ENCODE measurements at places on chromosomes 2 and 18.

DNA sequence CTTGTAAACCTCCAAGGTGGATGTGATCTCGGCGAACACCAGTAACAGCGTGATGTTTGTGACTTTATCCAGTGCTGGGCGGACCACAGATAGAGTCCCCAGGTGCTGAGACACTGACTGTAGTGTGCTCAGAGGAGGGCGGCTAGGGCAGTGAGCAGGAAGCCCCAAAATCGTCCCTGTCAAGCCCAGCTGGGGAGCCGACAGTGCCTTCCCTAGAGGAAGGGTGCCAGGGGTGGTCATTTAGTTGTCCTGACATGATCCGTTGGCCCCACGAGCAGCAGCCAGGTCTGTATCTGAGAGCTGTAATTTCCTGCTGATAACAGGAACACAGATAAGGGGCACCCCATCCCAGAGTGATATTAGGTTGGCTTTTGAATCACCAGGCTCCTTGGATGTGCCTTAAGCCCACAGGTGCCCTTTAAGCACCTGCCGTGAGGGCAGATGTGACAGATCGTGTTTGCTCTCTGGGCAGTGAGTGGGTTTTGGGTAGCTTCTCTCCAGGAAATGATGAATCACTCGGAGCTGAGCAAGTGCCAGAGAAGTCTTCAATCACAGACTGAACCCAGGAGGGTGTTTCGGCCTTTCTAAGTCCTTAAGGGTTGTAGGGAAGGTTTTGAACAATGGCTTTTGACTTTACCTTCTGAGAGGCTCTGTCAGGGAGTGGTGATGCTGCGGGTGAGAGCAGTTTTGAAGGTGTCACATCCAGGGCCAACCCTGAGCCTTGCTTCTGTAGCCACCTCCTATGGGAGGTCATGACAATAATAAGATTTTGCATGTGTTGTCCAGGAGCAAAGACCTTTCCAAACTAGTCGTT, 7.7 kb downstream of the LPIN1 start:
- peak; percentile 87 for DNase-seq

DNA sequence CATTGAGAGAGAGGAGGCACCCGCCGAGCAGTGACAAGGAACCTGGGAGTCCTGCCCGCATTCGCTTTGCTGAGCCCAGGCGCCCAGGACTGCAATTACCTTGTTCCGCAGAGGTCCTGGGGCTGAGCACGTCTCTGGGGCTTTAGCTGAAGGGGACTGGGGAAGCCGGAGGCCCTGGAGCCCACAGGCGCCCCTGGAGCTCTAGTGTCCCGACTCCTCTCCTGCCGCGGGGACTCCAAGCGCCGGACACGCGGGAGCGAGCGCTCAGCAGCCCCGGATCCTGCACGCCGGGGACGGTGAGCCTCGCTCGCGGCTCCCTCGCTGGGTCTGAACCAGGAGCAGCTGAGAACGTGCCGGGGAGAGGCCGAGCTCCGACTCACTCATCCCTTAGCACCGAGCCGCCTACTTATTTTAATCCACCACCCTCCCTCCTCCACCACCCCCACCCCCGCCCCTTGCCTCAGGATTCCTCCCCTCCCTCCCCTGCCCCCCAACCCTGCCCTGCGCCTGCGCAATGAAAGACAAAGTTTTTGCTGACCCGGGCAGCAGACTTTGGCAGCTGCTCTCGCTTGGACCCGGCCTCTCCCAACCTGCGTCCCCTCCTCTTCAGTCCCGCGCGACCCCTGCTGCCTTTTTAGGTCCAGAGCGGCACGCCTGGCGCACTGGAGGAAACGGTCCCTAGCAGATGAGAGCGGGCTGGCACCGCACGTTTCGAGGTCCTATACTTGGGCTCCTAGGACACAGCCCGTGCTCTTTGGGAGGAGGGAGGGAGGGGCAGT, at the start of gene OSR1:
Gene OSR1, minus strand, starts transcription at position 382 of the 779 bp plus-strand sequence. CDS start 4,818 bp downstream, outside the sequence.
- DNase-seq: no peak

- DNase-seq: no peak
Observed at GRCh38 chr2:216354306-216354705, 18.0 kb downstream of the MARCHF4 start.

GRCh38 chr2:56008661-56009431, 85.3 kb upstream of the EFEMP1 start:
- DNase-seq: no peak

DNA sequence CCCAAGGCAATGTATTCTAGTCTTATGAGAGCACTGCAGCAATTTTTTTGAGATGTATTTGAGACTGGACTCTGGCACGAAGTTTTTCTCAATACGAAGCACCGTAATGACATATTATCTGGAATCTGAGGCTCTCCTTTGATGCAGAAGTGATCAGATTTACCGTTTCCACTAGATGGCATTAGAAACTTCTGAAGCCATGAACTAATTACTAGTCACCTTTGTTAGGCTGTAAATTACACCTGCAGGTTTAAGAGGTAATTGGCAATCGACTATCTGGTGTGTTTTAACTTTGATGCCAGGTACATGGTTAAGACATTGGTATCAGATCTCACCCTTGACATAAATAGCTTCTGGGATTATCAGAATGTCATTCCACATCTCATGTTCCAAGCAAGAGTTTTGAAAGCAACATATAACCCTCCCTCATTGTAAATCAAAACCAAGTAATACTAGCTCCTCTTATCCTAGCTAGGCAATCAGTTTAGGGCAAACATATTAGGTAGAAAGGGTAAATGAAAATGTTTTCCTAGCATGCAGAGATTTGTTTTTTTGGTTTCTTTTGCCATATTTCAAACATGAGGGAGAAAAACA, 254.6 kb upstream of the SPRED2 start:
- no peak for DNase-seq

- DNase-seq: peak; percentile 51
Observed at GRCh38 chr2:54047091-54047490, 68.3 kb upstream of the ACYP2 start.

DNA sequence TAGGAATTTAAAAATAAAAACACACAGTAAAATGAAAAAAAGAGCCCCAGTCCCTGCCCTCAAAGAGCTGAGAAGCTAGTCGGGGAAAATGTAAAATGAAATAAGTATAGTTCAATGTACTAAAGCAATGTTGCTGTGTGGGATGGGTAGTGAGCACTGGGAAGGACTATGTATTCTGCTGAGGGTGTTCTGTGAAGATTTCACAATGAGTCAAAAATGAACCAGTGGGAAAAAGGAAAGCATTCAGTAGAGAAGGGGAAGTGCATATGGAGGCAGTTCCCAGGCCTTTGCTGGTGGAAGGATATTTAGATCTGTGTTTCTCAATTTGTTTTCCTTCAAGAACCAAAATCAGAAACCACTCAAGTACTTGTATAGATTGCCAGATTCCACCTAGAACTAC, 1094.7 kb upstream of the KLHL29 start:
- no peak for DNase-seq

DNA sequence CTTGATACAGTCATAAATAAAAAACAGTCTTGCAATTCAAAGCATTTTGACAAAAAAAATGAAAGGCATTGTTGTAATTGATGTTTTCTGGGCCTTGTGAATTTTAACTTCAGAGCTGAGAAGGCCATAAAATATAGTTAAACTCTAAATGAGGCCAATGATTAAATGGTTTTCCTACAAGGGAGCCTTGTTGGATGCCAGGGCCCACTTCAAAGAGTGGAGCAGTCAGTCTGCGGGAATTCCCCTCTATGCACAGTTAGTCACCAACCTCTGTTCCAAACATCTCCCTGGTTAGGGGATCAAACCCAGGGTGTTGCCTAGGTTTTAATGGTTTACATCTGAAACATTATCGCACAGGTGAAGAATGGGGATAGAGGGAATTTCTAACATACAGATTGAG, 143.4 kb downstream of the NCKAP5 start:
- no peak for DNase-seq

DNA sequence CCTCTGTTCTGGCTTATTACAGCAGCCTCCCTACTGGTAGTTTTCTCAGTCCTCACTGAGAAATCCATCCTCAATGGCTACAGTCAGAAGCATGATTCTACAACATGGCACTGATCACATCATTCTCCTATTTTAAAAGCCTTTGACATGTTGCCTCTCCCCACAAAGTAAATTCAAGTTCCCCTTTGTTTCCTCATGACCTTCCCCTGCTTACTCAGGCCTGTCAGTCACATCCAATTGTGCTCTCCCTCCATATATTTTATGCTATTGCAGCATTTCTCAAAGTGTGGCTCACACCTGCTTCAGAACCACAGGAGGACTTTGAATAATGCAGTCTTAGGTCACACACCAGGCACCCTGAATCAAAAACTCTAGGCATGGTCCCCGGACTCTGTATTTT, 124.6 kb downstream of the SPOPL start:
- no peak for DNase-seq

DNA sequence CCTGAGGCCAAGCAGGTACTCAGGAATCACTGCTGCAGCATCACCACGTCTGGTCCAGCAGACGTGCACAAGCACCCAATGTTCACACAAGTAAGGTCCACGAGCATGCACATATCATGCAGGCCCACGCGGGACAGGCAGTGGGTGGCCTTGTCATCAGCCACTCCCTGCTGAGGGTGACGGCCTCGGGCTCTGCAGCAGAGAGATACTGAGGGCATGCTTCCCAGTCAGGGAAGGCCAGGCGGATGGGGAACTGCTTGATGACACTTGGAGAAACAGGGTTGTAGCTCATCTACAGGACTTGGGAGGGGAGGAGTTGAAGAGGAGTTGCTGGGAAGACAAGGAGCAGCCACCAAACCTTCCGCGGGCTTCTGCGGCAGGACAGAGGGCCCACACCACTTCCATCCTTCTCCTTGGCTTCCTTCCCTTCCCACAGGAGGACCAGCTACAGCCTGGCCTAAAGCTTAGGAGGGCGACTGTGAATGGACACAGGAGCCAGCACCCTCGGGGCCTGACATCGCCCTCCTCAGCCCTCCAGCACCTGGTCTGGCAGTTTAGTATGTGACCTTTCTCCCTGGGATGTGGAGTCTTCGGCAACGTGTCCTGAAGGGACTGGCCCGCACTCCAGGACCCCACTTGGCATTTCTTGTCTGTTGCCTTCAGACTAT, 15.2 kb downstream of the MFSD2B start:
- no peak for DNase-seq

GRCh38 chr2:207683879-207684627, 27.4 kb upstream of the CCNYL1 start:
- DNase-seq: peak; percentile 32

DNA sequence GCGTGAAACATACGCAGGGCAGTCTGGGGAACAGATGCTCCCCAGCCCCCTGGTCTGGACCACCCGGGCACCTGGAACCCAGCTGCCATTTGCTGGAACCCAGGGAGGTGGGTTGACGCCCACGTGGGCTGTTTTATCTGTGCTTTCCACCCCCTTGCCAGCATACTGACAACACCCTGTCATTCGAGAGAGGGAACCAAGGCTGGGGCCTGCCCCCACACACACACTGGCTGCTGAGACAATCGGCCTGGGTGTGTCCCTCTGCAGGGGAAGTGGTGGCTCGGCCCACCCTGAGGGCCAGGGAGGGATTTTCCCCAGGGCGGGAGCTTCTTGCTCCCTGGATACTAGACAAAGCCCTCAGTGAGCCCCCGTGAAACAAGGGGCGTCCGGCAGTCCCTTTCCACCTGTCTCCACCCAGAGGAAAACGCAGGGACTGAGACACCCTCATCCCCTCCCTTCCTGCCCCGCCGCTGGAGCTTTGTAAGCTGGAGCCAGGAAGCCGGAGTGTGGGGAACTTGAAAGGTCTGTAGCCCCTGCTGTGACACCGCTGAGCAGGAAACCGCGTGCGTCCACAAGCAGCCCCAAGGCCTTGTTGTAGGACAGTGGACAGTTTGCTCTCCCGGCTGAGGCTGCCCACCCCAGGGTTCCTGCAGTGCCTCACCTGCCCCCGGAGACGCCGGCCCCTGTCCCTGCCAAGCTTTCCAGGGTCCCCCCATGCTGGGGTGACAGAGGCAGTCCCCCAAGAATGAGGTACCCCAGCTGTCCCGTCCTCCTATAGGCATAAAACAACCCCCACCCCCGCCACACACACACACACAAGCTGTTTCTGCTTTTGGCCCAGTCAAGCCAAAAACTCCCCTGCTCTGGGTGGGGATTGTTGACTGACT, 14.1 kb upstream of the KLF11 start:
- DNase-seq: no peak

- no peak for DNase-seq
Observed at GRCh38 chr18:58394046-58394445, 234.8 kb downstream of the ALPK2 start.

DNA sequence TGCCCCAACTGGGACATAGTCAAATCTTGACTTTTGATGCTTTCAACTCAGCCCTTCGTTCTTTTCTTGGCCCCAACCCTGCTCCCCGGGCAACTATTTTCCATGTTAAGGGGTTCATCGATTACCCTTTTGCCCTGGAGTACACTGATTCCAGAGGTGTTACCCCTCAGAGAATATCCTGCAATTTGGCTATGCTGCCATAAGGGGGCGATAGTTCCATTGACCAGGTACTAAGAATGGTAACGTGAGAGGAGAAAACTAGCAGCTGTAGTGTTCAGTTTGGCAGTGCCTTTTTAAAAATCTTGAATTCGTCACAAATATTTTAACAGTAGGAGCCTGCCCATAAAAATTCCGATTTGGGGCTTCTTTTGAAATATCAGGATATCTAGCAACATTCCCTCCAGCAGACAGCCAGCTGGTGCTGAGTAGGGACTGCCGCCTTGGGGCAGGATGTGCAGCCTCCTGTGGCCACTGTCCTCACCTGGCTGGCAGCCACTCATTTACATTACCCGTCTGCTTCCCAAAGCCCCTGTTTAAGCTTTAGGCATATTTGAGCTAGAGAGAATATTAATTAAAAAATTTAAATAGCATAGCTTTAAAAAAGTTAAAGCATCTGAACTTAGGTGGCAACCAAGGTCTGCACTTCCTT, 146.3 kb upstream of the SKOR2 start:
- DNase-seq: peak; percentile 25

DNA sequence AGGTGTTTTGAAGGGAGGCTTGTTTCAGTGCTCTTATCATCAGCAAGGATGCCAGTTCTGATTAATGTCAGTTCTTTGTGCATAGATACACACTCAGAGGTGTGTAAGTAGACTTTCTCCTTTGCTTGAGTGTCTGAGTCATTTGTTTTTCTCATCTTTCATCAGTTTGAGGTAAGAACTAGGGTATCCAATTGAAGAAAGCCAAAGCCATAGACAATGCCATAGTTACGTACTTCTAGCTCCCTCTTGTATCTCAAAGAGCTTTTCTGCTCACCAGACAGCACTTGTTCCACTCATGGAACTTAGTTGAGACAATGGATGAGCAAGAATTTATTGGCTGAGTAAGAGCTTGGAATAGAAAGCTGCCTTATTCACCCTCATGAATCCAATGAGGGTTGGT, 520.1 kb downstream of the PIK3C3 start:
- DNase-seq: no peak

DNA sequence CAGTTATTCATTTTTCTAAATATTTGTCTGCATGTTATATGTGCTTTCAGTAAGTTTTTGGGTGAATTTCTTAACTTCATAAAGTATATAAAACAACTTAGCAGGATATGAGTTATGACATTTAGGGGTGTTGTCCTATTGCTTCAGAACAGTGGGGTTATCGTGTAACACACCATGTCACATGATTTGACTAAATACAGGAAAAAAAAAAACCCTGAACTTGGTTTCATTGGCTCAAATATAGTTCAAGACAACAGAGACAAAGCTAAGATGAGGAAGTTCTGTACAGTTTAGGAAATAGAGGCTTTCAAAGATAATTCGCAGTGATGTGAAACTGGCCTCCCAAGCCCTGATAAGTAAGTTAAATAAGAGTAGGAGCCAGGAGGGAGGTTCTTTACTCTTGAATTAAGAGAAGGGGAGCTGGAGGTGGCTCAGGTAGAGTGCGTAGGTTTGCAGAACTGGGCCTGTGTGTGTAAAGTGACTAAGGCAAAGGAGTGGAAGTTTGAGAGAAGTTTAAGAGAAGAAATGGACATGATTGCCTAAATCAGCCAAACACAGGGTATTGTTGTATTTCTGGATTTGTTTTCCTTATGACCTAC, 53.9 kb downstream of the LIMS1 start:
- DNase-seq: no peak

- no peak for DNase-seq
Observed at GRCh38 chr2:19670303-19670702, 231.5 kb downstream of the TTC32 start.

Data from activated CD4-positive, alpha-beta T cell treated with anti-CD3 and anti-CD28 coated beads, Interleukin-2, Interleukin-4, amounts not matched to agents 100 ng/mL and 50 ng/mL, durations not matched to agents 16 hours and 8 hours (primary cell).